ENCODE measurements at places on chromosomes 16 and 17. TPM values are rescaled to one million over a fixed set of nuclear protein-coding genes. Genes with fewer than 3 reads are reported as not detected.
A peak's percentile ranks its signal among the peaks of the same experiment; 100 is the strongest.

- no peak for DNase-seq
These were observed 12.2 kb downstream of the USB1 start for GRCh38 chr16:58013201-58013956.

DNA sequence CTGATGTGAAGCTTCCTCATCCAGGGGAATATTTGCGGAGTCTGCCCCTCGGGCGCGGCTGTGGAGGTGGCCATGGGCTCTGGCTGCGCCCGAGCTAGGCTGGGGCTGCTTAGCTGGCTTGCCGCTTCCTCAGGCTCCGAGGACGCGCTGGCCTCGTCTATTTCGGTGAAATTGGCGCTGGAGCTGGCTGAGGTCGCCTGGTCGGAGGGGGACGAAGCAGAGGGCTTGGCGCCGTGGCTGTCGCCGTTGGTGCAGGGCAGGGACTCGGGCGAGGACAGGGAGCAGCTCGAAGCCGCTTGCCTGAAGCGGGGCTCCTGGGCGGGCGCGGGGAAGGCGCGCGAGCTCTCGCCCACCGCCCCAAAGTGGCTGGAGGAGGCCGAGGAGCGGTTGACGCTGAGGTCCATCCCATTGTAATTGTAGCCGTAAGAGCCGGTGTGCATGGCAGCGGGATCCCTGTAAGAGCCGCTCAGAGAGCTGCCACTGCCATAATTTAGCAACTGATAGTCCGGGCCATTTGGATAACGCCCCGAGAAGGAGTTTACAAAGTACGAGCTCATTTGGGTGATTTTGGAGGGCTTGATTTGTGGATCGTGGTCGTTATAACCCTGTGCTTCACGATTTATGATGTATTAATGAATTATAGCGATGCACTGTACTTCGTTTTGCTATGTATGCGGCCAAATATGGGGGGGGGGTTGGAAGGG, at the start of gene HOXB5:
HOXB5 (minus strand) TSS at position 654 of the 704 bp plus-strand sequence; CDS start at position 557, 97 bp downstream.
- no peak for DNase-seq

DNA sequence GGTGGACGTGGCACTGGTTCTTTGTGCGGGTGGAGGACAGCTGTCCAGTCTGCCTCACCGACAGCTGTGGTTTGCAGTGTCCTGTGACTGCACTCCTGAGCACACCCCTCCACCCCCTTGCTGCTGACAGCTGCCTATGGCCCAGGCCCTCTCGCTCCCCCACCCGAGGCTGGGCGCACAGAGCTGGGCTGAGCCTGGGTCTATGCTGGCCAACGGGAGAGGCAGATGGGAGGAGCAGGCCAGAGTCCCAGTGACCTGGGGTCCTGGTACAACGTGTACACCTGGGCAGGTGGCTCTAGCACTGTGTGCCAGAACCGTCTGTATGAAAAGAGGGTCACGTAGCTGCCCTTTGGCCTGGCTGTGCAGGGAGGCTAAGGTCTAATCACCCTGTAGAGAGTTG, 30.5 kb downstream of the BAIAP2 start:
- peak; percentile 82 for DNase-seq

Gene UMOD
- not detected for total RNA-seq

Gene KRT40
- total RNA-seq = 11.0 TPM

DNA sequence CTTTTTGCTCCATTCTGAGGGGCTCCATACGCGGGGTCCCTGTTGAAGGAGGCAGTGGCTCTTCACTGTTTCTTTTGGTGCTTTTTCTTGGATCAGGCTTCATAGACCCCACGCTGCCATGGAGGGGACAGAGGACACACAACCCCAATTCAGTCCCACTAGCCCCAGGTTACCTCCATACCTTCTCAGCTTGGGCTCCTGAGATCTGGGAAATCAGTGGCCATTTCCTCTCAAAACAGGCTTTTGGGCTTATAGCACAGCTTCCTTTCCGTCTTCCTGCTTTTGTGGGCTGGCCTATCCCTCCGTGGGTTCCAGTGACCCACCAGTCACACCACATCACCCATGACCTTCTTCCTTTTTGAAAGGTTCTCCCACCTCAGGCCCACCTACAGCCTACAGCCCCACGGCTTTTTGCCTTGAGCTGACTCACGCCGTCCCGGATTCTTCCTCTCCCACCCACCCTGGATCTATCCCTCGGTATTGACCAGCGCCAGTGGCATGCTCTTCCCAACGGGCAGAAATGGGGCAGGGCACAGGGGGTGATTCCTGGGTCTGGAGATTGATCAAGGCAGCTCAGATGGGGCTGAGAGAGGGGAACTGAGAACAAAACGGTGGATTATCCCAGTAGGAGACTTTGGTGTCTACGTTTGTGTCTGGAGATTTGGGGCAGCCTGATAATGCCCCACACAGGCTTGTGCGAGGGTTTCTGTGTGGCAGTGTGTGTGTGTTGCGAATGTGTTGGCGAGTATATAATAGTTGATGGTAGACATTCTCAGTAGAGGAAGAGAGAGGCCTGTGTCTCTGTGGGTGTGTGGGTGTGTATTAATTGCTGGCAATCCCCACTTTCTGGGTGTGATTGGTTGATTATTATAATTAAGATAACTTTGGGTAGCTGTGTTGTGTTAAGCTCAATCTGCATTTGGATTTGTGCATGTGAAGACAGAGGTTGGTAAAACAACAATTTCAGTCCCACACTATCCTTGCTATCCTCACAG, 3.8 kb downstream of the TBX21 start:
- no peak for DNase-seq

Gene PYCARD
- 9.4 TPM for total RNA-seq

DNA sequence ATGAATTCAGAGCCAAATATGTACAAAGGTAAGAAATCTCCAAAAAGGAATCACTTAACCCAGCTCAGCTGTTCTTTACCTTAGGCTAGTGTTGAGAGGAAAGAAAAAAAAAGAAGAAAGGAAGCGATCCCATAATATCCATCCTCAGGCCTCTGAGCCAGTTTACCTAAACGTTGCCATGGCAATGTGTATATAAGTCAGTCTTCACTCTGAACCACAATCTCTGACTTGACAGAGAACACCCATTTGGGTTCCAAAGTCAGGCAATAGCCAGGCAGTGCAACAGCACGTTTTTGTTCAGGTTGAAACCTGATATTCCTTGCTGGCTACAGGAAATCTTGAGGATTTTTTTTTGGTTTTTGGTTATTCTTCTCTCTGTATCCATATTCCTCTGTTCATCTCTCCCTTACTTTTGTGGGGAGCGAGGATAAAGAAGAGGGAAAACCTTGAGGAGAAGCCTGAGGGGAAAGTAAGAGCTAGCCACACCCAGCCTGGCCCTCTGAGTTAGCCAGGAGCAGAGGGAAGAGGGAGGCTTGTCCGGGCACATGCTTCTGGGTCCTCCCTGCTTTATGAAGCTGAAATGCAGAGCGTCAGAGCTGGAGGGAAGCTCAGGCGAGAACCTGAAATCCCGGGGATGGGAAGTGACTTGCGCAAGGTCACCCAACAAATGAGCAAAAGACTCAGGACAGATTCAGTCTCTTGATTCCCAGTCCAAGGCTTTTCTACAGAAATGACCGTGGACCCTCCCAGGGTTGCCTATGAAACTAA, 152.7 kb downstream of the SOX9 start:
- DNase-seq = peak; percentile 24

GRCh38 chr16:87178177-87178863, 138.9 kb downstream of the C16orf95 start:
- peak; percentile 72 for DNase-seq

Gene GAS2L2
- total RNA-seq = 0.04 TPM

DNA sequence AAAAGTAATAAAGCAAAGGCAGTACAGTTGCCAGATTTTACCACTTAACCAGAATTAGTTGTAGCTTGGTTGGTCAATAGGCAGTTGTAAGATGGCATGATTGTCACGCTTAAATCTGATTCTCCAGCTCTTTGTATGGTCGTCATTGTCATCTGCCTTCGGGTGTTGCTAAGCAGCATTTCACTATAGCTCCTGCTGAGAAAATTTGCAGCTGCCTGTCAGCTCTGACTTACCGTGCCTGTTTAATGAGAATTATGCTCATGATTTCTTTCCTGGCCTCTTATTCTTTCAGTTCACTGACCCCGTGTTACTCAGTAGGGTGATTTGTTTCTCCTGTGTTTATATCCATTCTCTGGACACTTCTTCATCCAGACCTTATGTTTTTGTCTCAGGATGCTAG, 66.7 kb downstream of the TANGO6 start:
- DNase-seq = no peak

DNA sequence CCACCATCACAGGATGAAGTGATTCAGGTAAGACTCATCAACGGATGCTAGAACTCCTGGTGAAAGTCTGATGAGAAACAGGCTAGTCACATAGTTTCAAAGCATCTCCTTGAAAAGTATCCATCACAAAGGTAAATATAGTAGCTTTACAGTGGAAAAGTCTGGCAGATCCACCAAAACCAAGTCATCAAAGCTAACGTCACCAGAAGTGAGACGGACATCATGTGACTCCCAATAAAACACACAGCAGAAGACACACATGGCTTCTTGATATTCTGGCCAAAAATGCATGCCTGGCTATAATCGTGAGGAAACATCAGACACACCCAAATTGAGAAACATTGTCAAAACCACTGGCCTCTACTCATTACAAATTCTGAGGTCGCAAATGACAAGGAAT, 17.9 kb upstream of the TRPV3 start:
- no peak for DNase-seq

GRCh38 chr17:51372345-51373004, 112.1 kb downstream of the UTP18 start:
- peak; percentile 44 for DNase-seq

DNA sequence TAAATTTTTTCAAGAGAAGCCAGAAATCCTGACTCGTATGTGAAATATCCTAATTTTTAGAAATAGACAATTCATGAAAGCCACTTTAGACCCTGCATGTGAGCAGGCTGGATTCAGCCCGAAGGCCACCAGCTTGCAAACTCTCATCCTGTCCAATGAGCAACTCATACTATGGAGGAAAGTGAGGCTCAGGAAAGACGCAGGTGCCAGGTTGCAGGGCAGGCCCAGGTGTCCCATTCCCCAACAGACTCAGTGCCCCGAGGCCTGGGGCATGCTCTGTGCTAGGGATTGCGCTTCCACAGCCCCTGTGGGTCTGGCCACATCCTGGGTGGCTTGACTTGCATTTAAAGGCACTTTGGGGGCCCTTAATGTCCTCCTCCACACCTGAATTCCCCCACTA, 16.7 kb upstream of the RASD1 start:
- no peak for DNase-seq

- DNase-seq = no peak
These were observed 594 bp upstream of the DNAJC7 start for GRCh38 chr17:42017866-42018200.

Gene TBC1D3
- total RNA-seq = not detected

All from muscle of leg (tissue), 16 donors.